ENCODE measurements at places on chromosomes 2 and 18.

DNA sequence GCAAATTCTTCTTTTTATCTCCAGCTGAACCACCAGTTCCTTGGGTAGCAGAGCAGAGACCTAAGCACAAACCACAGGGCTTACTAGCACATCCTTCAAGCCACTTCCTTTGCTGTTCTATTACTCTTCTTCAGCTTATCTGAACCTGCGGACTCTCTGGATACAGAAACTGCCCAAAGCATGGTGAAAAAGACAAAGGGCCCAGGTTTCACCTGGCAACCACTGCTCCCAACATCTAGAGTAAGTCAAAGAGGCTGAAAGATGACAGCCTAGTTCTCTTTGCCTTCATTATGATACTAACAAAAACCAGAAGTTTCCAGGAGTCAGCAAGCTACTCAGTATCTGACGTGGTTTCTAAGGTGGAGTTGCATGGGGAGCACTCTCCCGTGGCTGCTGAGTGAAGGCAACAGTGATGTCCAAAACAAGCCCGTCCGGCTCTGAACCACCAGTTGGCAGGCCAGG, 43.4 kb downstream of the KANSL3 start:
- DNase-seq: no peak

- peak; percentile 80 for DNase-seq
Measured at GRCh38 chr2:203706403-203706802, at the start of gene CD28. Gene CD28, plus strand, starts transcription at chr2:203706639. Its CDS starts 58 bp downstream, at chr2:203706697.

DNA sequence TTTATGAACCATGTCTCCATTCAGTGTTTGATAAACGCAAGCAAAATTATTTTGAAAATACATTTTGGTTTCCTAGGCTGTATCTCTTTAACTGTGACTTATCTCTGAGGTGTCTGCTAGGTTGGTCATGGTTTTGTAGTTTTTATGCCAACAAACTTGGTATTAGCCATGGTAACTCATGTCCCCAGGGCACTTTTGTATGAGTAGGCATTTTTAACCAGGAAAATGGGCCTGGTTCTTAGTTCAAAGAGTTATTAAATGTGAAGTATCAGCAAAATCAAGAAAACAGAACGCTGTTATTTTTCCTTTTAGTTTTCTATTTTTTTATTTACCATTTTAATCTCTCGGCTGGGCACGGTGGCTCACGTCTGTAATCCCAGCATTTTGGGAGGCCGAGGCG, 179.3 kb upstream of the LHCGR start:
- DNase-seq: no peak

DNA sequence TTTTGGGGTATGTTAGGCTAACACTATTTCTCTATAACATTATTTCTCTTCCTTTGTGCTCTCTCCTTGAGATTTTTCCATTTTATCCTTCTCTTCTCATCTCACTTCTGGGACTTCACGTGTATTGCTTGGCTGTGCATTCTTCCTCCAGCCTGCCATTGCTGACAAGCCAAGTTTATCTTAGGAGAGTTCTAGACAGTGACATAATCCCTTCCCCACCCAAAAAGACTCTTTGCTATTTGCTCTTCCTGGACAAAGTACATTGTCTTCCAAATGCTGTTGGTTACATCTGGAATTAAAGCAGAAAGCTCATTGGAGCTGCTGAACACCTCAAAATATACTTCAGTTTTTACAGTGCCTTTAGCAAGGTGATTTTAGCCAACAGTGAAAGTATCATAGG, 8.9 kb downstream of the TSPYL6 start:
- peak; percentile 76 for DNase-seq

- no peak for DNase-seq
Measured at GRCh38 chr2:218293715-218294429, 1.6 kb upstream of the TMBIM1 start.

DNA sequence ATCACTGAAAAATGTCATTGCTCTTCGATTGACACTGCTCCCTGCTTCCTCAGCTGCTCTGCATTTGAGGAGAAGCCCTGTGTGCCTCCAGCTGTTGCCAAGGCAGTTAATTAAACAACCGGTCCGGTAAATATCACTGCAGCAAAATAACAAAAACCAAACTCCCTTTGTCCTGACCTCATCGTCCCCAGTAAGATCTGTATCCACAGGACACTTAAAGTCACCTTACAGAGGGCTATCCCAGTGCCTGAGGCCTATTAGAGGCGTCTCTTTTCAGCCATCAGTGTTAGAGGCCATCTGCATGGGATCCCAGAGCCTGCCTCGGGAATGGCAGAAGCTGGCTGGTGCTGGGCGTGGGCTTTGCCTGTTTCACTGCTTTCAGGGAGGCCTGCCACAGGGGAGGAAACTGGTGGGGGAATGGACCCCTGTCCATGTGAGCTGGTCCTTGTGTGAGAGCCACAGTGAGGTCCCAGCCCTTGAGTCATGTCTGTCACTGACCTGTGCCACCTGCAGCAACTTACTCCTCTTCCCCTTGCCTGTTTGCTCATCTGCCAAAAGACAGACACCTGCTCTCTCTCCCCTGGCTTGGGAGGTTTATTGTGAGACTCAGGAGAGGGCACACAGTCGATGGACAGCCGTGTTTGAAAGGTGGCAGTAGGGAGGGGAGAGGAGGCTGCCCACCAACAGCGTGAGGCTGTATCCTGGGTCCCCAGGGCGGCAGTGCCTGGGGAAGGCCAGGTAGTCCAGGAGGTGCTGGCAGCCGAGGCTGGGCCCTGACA, 117.7 kb upstream of the MCFD2 start:
- DNase-seq: peak; percentile 59

DNA sequence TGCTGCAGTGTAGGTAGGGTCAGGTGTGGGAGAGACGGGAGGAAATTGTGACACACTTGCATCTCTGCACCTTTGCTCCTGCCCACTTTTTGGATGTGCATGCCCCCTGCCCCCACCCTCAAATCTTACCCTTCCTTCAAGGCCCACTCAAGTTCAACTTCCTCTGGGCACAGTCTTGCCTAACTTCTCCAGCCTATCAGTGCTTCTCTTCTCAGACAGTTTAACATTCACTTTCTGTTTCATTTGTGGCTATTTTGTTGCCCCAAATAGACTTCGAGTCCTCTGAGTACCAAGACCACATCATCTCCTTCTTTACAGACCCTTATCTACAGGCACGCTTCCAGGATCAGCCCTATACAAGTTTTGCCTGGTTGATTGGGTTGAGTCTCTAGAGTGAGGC, 2.7 kb downstream of the ST8SIA5 start:
- no peak for DNase-seq

- no peak for DNase-seq
Measured at GRCh38 chr2:88563129-88563528, 64.1 kb downstream of the EIF2AK3 start.

GRCh38 chr2:111679202-111679601, 204.8 kb downstream of the ANAPC1 start:
- DNase-seq: no peak

DNA sequence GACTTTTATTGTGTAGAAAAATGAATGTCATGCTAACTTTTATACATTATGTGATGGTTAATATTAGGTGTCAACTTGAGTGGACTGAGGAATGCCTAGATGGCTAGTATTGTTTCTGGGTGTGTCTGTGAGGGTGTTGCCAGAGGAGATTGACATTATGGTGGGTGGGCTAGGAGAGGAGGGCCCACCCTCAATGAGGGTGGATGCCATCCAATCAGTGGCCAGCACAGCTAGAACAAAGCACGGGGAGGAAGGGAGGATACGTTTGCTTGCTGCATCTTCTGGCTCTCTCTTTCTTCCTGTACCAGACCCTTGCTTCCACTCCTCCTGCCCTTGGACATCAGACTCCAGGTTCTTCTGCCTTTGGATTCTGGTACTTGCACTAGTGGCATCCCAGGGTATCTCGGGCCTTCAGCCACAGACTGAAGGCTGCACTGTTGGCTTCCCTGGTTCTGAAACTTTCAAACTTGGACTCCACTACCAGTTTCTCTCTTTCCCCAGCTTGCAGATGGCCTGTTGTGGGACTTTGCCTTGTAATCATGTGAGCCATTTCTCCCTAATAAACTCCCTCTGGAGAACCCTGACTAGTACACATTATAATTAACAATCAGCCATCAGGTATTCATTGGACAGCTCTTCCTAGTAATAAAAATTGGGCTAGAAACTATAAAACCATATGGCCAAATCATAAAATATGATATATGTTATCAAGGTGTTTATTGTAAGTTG, 31.7 kb upstream of the ZCCHC2 start:
- DNase-seq: no peak

DNA sequence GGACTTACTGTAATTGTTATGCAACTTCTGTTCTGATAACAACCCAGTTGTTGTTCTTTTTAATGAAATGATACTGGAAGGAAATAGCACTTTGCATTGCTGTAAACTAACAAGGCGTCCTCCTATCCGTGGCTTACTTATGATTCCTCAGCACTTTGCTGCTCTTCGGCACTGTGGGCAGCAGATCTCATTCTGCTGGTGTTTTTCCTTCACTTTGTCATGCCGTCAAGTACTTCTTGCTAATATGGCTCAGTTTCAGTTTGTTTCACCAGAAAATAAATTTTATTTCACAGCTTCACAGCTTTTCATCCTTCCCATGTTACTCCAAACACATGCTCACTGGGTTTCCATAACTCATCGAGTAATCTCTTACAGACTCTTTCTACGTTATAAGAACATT, 289.3 kb downstream of the MEIS1 start:
- DNase-seq: no peak

GRCh38 chr2:136143603-136144451, 25.9 kb upstream of the CXCR4 start:
- DNase-seq: no peak

DNA sequence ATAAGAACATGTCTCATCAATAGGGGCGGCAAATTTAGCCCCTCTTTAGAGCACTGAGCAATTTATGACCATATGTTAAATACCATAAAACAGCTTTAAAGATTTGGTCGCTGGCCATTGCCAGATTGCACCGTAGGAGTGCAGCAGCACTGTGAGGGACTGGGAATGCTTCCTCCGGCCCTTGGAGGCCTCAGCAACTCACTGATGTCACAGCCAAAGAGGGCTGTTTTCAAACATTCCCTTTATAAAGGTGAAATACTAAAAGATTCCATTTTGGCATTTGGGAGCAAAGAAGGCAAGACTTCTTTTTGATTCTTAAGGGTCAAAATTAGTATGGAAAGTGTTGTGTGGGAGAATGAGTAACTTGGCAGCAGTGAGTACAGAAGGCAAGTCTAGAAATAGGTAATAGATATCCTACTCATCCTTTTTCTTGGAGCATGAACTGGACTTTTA, 63.7 kb downstream of the BABAM2 start:
- DNase-seq: peak; percentile 72

DNA sequence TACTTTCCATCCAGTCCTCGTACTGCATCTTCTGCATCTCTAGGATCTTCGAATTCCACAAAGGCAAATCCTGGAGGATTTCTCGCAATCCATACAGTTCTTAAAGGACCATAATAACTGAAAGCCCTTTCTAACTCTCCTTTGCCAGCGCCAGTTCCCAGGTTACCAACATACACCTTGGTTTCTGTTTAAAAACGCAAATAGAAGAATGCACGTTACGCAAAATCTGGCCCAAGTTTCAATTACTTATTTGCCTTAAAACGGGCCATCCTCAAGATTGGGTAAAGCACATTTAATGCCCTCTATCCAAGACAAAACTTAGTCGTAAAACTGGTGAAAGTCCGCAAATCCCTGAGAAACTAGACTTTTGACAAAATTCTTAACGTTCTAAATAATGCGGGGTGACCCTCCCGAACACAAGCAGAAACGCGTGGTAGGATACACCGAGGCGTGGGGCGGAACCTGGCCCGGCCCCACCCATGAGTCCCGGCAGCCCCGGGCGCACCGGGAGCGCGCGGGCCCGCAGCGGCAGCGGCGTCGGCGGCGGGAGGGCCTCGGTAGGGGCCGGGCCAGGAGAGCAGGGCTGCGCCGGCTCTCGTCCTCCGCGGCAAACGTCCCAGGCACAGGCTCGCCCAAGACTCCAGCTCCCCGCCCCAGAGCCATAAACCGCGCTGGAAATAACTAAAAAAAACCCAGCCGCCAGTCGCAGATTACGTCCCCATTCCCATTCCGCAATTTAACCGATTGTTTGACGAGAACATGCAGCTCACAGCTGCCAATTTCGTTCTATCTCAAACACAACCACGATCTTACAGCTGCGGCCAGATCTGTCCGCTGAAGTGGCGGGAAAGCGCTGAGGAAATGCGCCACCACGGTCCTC, 910 bp downstream of the SRSF7 start:
- DNase-seq: peak; percentile 81

DNA sequence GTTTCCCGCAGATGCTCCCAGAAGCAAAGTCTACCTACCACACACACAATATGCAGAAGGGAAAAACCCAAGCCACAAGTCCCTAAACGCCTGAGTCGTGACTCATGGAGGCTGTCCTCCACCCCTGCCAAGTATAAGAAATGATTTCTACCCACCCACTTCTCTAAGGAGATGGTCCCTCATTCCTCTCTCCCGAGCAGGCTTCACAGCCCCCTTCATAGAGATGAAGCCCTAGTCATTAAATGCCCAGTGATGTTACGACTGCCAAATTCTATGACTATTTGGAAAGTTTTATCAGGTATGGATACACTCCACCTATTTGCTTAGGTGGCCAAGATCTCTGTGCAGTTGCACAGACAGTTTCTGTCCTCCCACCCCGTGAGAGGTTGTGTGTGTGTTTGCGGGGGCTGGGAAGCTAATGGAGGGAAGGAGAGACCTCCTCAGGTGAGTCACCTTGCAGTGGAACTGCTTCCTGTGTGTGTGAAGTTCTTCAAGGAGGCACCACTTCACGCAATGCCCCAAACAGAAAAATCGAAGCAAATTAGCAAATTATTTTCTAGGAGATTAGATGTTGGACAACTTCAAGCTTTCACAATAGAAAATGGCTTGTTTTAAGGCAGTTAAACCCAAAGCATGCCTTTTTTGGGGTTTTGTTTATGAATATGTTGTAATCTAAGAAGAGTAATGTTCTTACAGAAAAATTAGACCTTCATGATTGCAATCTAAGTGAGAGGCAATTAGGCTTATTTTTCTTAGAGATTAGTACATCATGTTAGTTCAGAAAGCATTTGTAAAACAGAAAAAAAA, 175.2 kb downstream of the TGIF1 start:
- peak; percentile 67 for DNase-seq

DNA sequence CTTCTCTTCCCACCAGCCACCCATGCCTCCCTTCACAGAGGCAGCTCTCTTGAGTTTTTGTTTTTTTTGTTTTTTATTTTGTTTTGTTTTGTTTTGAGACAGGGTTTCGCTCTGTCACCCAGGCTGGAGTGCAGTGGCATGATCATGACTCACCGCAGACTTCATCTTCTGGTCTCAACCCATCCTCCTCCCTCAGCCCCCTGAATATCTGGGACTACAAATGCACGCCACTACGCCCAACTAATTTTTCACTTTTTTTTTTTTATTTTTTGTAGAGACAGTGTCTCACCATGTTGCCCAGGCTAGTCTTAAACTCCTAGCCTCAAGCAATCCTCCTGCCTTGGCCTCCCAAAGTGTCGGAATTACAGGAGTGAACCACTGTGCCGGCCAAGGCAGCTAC, 161.4 kb downstream of the TRABD2A start:
- DNase-seq: no peak

GRCh38 chr2:133801946-133802345, 233.7 kb upstream of the NCKAP5 start:
- no peak for DNase-seq

Measured in muscle of leg (tissue), 16 donors.